ENCODE measurements at places on chromosomes 3 and 15. TPM values are rescaled to one million over a fixed set of nuclear protein-coding genes. Genes with fewer than 3 reads are reported as not detected.

Gene POPDC2
- total RNA-seq = 6.0 TPM

Gene ISLR
- total RNA-seq = not detected

Gene REC114
- not detected for total RNA-seq

Gene NRG4
- total RNA-seq = not detected

Gene KIF7
- total RNA-seq = not detected

Gene MESP2
- total RNA-seq = not detected

Gene SYNPR
- total RNA-seq = not detected

Gene LCTL
- not detected for total RNA-seq

Gene SOX2
- not detected for total RNA-seq

Gene NR1I2
- 0.73 TPM for total RNA-seq

Gene CAMK2N2
- 0.29 TPM for total RNA-seq

Gene SEC11A
- total RNA-seq = 69.8 TPM

Gene DNASE1L3
- 1.1 TPM for total RNA-seq

DNA sequence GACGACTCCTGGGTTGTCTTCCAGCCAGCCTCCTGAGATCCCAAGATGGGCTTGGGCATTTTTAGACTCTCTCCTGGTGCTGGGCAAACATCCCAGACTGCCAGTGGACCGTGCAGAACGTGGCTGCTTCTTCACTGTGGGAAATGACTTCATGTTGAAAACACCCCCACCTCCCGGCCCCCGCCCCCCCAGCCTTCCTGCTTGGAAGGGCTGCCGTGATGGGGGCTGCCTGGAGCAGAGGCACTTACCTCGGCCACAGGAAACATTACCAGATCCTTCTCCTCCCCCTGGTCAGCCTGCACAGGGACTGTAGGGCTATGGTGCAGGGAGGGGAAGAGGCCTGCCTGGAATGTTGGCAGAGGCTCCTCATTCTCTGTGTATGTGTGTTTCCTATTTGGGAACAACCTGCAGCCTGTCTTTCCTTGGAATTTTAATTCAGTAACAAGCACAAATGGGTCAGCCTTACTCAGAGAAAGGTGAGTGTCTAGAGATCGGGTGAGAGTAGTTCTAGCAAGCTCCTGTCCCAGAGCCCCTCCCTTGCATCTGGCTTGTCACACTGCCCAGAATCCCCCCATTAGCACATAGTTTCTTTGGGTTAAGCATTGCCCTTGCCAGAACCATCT, 90.8 kb downstream of the ANP32A start:
- no peak for DNase-seq

DNA sequence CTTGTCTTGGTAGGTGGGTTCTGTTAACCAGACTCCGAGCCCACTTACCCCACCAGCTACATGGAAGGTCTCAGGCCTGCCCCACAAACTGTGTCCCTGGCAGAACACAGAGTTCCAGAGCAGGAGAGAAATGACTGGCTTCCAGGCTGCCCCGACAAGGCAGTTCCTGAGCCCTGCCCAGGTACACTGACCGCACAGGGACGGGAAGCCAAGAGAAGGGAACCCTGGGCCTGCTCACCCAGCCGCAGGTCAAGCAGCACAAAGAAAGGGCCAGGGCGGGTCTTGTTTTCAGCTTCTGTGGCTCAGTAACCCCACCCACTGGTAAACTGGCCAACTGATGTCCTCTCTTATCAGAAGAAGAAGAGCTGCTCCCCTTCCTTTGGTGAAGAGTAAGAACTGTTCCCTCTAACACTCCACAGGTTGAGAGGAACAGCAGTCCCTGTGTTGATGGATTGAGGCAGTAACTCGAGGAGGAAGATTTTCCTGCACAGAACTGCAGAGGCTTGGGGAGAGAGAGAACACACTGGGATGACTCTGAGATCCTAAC, 68.4 kb downstream of the CRTC3 start:
- peak; percentile 53 for DNase-seq

- peak; percentile 50 for DNase-seq
Measured at GRCh38 chr3:48187579-48188265, 495 bp downstream of the CDC25A start.

DNA sequence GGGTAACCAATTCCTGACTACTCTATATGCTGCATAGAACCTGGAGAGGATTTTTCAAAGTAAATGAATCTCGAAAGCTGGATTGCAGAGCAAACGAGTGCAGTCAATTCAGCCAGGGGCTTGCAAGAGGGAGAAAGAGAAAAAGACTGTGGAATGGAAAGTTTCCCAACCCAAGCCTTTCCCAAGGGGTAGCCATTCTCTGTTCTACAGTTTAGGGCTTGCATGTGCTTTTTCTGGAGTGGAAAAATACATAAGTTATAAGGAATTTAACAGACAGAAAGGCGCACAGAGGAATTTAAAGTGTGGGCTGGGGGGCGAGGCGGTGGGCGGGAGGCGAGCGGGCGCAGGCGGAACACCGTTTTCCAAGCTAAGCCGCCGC, 511 bp upstream of the RARB start:
- DNase-seq = no peak

DNA sequence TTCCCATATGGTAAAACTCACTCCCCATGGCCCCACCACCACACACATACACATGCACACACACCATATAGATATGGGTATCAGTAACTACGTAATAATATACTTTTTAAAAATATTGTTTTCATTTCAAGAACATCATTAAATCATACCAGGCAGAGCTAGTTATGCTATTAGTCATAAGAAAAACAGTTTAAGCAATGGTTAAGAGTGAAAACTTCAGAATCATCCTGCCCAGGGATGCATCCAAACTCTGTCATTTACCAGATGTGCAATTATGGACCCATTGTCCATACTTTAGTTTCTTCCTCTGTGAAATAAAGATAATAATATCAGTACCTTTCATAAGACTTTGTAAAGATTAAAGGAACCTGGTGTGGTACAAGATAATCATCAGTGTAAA, 608.3 kb downstream of the RBMS3 start:
- no peak for DNase-seq

DNA sequence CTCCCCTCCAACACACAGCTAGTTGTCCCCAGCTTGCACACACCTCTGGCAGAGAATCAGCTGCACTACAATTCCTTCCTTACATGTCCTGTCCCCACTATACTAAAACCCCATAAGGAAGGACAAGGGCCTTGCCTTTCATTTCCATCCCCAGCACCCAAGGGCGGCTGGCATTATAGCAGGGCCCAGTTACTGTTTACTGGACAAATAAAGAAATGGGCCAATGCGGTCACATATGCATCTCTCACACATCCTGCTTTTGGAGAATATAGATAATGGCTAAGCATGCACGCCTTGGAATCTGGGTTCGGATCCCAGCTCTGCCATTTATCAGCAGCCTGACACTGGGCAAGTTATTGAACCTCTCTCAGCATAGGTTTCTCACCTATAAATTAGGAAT, 99.1 kb downstream of the DAPK2 start:
- DNase-seq = no peak

- no peak for DNase-seq
Measured at GRCh38 chr3:101675709-101676215, 1.2 kb downstream of the ZBTB11 start.

DNA sequence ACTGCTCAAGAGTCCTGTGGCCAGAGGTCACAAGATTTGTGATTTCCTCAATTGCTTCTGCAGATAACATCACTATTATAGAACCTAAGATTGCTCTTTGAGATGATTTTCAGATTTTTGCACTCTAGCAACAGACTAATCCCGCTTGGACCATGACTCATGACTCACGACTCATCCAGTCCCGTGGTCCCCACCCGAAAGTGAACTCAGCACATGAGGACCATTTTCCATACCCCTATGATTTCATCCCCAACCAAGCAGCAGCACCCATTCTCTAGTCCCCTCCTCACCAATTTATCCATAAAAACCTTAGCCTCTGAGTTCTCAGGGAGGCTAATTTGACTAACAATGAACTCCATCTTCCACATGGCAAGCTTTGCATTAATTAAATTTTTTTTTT, 106.3 kb upstream of the ALCAM start:
- no peak for DNase-seq

GRCh38 chr3:115233021-115233420, 85.9 kb upstream of the ZBTB20 start:
- DNase-seq = no peak

GRCh38 chr3:154227531-154227930, 96.8 kb downstream of the DHX36 start:
- no peak for DNase-seq

- no peak for DNase-seq
Measured at GRCh38 chr15:79373728-79374127, 58.4 kb upstream of the MINAR1 start.

DNA sequence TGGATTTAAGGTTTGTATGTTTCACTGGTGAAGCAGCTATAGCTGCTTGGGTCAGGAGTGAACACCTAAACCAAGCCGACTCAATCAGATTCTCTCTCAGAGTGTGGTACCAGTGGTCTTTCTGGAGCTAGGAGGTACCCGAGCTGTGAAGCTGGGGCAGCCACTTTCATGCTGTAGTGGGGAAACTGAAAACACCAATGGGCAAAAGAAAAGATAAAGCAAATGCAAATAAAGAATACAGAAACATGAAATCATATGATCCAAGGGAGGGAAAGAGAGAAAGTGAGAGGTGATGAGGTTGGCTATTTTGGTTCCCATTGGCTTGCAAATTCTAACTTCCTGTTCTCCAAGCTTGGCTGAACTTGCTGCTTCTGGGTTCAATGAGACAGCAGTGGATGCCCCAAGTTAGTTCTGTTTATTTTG, 212.3 kb upstream of the CFAP20DC start:
- DNase-seq = peak; percentile 67

DNA sequence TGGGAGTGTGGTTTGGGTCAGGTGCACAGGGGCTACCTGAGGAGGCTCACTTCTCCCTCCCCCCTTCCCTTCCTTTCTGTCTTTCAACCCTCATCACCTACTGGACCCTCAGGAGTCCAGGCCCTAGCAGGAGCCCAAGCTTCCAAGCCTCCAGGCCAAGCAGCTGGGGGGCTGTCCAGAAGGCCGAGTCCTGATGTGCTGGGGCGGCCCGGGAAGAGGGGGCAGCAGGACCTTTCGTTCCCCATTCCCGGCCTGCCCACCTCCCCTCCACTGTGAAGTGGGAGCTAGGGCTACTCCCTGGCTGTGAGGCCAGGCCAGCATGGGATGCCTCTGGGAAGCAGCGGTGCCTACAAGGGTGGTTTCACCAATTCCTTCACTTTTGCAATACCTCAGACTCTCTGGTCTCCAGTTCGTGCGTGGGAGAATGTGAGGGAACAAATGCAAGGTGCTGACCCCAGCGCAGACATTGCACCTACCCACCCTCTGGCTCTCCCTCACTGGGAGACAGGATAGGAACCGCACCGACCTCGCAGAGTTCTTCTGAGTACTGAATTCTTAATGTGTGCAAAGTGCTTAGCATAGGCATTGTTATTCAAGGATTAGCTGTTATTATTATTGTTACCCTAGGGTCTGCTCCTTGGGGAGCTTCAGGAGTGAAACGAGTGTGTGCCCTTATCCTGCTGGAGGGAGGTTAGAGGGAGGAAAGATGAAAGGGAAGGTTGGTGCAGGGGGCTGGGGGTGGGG, 2.5 kb downstream of the EPHB3 start:
- DNase-seq = no peak

- no peak for DNase-seq
Measured at GRCh38 chr3:62587579-62588031, 214.3 kb upstream of the FEZF2 start.

DNA sequence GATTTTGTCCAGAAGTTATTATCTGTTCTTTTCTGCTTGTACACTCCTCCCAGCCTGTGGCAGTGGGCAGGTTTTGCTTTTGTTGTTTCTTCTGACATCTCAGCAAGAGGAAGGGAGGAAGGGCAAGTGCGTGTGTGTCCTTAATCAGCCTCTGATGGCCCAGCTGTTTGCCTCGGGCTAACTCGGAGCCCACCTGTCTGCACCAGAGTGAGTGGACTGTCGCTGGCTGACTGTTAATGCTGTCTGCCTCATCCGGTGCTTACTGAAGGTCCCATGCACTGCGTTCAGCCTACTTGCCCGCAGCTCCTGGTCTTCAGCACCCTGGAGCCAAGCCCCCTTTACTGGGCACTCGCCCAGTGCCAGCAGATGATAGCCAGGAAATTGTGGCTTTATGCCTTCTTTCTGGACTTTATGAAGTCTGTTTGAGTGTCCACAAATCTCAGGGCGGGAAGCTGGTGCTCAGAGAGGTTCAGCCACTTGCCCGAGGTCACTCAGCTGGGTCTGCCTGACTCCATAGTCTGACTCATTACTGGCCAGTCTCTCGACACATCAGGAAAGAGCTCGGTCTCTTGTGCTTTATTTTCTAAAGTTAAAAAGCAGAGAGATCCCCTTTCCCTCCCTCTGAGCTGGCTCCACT, 89.5 kb downstream of the CHRNA7 start:
- no peak for DNase-seq

GRCh38 chr15:51198701-51199232, 104.1 kb upstream of the TNFAIP8L3 start:
- DNase-seq = no peak

- DNase-seq = no peak
Measured at GRCh38 chr15:56148064-56148463, 95.6 kb downstream of the RFX7 start.

DNA sequence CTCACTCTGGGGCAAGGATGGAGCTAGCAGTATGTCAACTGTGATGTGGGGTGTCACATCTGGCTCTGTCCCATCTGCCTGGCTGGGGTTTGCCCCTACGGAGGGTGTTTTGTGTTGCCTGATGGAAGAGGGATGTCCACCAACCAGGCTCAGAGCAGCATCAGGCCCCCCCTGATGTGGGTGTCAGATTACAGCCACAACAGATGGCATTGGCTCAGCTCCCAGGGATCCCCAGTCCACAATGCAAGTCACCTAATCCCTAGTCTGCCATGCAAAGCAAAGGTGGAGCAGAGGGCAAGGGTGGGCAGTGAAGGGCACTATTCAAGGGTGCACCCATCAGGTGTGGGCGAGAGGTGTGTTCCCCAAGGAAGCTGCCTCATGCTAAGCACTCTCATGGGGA, 48.9 kb upstream of the AMOTL2 start:
- no peak for DNase-seq

GRCh38 chr3:186421946-186422345, 59.9 kb upstream of the DGKG start:
- DNase-seq = no peak

DNA sequence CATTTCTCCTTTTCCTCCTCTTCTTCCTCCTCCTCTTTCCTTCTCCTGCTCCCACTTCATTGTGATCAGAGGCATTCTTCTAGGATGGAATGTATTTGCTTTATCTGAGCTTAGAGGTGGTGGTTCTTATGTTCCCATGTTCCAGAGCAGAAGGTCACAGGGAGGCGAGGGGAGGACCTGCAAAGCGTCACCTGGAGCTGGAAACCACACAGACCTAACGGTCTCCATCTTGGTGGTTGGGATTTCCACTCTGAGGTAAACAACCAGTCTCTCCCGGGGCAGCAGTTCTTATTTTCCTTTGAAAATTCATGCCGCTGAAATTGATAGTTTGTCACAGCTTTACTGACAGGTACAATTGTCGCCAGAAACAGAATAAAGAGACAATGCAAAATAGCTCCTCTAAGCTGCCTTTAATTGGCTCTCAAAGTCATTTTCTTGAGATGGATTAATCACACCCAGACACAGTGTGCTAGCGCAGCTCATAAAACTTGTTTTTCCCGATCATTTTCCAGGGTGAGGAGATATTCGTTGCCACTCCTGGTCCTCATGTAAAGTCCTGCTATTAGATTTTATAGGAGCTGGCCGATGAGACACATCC, 16.9 kb upstream of the AGBL1 start:
- no peak for DNase-seq
